ENCODE measurements at places on chromosomes 4 and X. TPM values are rescaled to one million over a fixed set of nuclear protein-coding genes. Genes with fewer than 3 reads are reported as not detected.

The CCDC160 gene
- 4.1 TPM for total RNA-seq

The INPP4B gene
- total RNA-seq = 14.5 TPM

The SSX2 gene
- not detected for total RNA-seq

The CXXC4 gene
- total RNA-seq = 0.10 TPM

The DHRSX gene
- 18.1 TPM for total RNA-seq

The PRR32 gene
- total RNA-seq = not detected

The ADGRG2 gene
- 0.71 TPM for total RNA-seq

The ZNF518B gene
- 12.3 TPM for total RNA-seq

Measured in motor neuron (in vitro differentiated cells).